ENCODE measurements at places on chromosomes 2 and 18. TPM values are rescaled to one million over a fixed set of nuclear protein-coding genes. Genes with fewer than 3 reads are reported as not detected.

DNA sequence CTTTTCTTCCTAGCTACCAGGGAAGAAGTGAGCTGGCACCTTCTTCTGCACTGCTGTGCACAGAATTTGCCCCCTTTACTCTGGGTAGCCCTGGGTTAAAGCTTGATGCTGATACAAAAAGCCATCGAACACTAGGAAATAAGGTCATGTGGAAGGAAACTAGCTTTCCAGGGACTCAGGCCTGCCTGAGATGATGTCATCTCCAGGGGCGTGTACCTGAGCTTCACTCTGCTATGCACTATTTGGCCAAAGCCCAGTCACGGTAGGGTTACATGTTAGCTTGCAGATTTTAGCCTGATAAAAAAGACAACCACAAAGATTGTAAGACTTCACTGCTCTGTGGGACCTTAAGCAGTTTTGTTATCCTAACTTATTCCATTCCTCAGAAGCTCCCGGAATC is 20.4 kb downstream of the EDAR start:
- DNase-seq, result no peak

Gene RAX
- not detected for total RNA-seq

Gene TXNDC2
- total RNA-seq, result 0.90 TPM

GRCh38 chr2:232315049-232315922 is 63.3 kb upstream of the ALPP start:
- no peak for DNase-seq

DNA sequence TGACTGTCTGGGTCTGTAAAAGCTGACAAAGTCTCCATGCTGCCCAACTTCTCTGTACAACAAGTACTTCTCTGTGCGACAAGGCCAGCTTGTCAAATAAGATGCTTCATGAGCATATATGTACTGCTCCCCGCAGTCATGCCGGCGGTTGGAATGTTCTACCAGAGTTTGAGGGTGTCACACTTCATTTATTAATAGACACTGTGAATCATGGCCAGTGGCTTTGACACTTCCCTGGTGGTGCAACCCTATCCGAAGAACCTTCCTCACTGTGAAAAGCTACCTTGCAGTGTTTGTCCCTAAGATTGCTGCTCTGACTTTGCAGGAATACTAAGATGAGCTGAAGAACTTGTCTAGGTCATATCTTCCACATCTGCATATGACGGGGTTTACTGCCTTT is 120.9 kb upstream of the NRP2 start:
- no peak for DNase-seq

- no peak for DNase-seq
Observed at GRCh38 chr2:190452433-190452832, 44.3 kb downstream of the MFSD6 start.

- no peak for DNase-seq
Observed at GRCh38 chr2:175010848-175011254, 5.7 kb upstream of the CHN1 start.

- no peak for DNase-seq
Observed at GRCh38 chr2:183070942-183071844, 7.4 kb upstream of the DUSP19 start.

Gene LYPD1
- 0.21 TPM for total RNA-seq

Gene NEB
- 0.10 TPM for total RNA-seq

DNA sequence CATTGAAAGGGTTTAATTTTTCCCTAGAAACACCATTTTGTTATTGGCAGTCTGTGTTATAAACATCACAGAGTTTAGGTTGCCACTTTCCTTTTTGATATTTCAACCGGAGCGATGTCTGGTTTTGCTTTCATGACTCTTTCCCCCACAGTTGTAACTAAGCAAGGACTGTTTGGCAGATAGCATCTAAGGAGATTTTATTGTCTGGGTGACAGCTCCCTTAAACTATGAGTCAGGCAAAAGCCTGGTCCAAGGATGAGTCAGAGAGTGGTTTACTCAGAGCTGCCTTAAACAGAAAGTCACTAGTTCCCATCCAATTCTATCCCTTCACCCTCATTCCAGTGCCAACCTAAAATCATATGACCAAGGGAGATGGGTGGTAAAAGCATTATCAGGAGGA is 341.6 kb upstream of the VWC2L start:
- peak; percentile 87 for DNase-seq

DNA sequence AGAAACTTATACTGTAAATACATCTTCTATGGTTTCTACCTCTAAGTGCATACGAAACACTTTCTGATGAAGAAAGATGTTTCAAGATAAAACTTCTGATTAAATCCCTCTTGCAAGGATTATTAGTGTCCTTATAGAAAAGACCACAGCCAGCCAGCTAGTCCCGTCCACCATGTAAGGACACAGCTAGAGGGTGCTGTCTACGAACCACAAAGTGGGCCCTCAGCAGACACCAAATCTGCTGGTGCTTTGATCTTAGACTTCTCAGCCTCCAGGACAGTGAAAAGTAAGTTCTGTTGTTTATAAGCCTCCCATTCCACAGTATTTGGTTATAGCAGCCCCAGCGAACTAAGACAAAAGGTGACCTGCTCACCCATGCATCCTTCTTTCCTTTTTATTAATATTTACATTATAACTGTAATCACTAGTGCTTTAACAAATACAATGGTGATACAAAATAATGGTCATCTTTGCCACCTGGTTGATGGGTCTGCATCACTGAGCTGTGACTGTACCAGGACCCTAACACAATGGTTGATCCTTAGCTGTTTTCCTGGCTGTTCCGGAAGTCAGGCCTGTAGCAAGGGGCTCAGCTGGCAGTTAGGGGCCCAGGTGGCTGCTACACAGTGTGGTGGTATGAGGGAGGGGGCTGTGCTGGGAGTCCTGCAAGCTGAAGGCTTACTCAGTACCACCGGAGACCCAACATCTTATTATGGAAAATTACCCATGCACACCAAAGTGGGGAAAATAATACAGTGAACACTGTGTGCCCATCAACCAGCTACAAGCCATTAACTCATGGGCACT is 108.5 kb upstream of the SMAD7 start:
- DNase-seq, result no peak

Gene OTOF
- total RNA-seq, result 0.41 TPM
